ENCODE measurements at places on chromosomes 2 and 18.
A peak's percentile ranks its signal among the peaks of the same experiment; 100 is the strongest.

DNA sequence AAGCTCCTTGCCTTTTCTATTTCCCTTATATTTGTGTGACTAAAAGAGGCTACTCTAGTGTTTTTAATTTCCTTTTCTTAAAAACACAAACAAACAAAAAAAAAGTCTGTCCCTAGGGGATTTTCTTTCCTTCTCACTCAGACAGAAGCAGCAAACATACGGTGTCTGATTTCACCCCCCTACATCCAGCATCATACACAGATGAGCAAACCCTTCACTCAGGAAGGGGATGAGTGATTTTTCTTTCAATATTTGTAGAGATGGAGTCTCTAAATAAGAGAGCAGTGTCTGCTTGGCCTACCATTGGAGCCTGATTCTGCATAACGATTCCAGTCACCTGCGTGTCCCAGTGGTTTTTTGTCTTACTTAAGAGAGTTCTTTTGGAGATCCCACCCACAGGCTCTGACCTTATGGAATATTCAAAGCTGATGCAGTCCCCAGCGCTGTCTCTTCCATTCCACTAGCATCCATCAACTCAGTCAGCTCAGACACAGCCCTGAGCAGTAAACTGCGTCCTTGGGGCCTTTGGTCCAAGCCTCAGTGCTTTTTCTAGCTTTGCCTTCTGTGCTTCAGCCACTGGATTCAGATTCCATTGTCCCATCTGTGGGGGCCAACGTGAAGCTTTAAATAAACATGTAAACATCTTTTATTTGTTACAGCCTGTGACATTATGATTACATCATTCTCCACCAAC is 52.6 kb upstream of the TPO start:
- DNase-seq: no peak

- peak; percentile 64 for DNase-seq
Measured at GRCh38 chr2:166419616-166419934, 43.8 kb upstream of the SCN9A start.

DNA sequence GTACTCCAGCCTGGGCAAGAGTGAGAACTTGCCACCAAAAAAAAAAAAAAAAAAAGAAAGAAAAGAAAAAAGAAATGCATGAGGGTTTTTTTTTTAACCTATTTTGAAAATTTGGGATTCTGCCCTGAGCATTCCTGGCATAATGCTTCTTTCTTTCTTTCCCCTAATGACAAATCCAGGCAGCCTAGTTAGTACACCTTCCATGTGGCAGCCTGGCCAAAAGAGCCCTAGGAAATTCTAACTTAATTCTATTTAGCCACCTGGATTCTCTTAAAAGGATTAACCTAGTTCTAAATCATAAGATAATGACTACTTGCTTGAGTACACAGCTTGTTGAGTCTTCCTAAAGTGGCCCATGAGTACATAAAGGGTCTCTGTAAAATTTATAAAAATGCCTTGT is 160.1 kb downstream of the THADA start:
- no peak for DNase-seq

- peak; percentile 96 for DNase-seq
Measured at GRCh38 chr2:223549215-223549614, 52.9 kb downstream of the SCG2 start.

GRCh38 chr18:61001138-61001537 is 332.1 kb upstream of the CDH20 start:
- no peak for DNase-seq

- peak; percentile 52 for DNase-seq
Measured at GRCh38 chr2:237600205-237600846, 9.8 kb upstream of the RAB17 start.

DNA sequence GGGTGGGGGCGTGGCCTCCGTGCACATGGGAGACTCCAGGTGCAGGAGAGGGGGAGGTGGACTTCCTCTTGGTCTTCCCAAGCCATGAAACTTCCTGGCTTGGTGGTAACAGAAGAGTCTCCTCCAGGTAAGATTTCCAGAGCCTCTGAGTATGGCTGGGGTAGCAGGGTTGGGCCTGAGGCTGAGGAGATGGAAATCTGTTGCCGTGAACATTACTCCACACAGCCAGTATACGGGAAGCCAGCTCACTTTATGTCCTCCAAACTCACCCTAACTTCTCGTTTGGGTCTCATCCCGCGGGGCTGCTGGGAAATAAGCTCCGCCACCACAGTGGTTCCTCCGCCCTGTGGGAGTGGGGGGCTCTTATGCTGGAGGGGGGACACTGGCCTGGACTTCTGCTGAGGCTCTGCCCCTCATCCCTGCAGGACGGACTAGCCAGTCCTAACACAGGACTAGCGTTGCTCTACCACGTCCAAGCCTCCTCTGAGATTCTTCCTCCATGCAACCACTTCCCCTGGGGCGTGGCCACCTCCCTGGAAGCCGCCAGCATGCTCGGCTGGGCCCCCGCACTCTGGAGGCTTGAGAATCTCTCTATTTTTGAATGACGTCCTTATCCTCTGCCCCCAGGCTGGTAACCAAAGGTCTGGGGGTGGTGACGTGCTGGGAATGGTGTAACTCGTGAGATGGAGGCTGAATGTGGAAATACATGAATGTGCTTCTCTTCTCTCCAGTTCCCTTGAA is 777 bp upstream of the RAB17 start:
- DNase-seq: no peak

DNA sequence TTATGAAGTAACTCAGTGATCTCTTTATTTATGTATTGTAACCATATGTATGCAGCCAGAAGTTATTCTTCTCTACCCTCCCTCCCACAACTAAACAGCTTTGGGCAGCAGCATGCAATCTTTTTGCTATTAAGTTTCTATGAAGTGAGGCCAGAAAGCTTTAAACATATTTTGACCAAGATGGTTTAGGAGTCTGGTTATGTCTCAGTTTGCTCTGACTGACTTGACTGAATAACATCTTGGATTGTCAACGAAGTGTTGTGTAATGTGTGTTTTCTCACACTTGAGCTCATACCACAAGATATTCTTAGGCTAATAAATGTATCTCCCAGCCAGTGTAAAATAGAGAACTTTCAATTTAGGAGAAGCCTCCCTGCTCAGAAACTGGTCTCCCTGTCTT is 104.3 kb downstream of the TTC27 start:
- no peak for DNase-seq
